Epithelial cell of prostate (primary cell): ENCODE measurements at places on chromosomes 12 and 14.

GRCh38 chr14:22375321-22375930, 213.6 kb downstream of the DAD1 start:
- DNase-seq, result no peak

GRCh38 chr14:90521084-90521929, 124.5 kb downstream of the CALM1 start:
- no peak for DNase-seq

GRCh38 chr12:74906224-74906623, 303.4 kb downstream of the KCNC2 start:
- no peak for DNase-seq

GRCh38 chr12:10395390-10395998, 5.7 kb upstream of the KLRK1 start:
- DNase-seq, result peak; percentile 77

DNA sequence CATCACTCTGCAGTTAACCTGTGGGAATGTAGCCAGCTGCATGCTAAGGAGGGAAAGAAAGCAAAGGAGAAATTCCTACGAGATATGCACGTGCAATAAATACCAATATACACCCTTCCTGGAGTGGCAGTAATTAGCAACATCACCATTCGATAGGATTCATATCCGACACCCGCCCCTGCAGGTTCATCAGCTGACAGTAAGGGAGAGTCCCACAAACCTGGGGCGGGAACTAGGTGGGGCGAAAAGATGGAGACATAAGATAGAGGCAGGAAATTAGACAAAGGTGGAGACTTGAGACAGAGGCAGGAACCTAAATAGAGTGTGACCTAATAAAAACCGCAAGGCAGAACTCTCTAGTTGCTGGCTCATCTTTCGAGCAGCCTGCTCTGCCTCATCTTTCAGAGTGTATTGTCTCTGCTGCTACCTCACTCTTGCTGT, 51.6 kb downstream of the PLEKHG3 start:
- peak; percentile 96 for DNase-seq

DNA sequence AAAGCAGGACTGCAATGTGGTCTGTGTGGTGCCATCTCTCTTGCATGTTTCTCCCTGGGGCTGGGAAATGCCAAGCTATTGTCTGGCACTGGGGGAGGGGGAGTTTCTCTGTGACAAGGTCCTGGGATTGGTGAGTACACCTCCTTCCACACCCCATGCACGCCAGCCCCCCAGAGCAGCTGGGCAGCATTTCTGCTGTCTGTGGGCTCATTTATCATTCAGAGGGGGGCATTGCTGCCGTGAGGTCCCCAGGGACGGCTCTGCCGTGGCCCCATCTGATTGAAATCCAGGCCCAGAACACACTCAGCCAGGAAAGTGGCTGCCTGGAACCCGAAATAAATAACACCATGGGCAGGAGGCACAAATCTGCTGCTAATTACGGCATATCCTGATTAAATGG, 12.6 kb upstream of the FAM222A start:
- no peak for DNase-seq

GRCh38 chr14:60356386-60356785, 107.4 kb downstream of the PPM1A start:
- no peak for DNase-seq

DNA sequence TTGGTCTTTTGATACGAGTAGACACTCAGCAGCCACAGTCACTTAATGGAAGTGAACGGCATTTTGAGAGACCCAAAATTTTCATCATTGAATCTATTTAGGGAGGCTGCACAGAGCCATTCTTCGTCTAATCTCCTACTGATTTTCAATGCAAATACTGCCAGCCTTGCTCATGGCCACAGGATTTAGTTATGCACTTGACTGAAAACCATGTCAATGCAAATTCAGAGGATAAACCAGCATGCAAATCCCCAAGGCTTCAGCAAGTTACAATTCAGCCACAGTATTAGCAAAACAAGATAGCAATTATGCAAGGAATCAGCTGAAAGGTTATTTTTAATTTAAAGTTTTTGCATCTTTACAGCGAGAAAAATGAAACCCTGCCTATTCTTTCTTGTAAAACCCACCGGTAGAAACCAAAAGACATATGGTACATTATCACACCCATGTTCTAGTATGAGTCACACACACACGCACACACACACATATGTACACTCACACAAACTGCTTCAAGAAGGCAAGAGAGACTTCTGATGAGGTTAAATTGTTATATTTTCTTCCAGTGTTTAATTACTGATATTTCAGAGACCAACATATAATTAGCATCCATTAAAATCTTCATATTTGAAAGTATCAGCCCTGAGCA, 985.3 kb upstream of the FLRT2 start:
- DNase-seq, result no peak

- DNase-seq, result no peak
Observed at GRCh38 chr12:108816652-108817335, 40.6 kb downstream of the SSH1 start.

DNA sequence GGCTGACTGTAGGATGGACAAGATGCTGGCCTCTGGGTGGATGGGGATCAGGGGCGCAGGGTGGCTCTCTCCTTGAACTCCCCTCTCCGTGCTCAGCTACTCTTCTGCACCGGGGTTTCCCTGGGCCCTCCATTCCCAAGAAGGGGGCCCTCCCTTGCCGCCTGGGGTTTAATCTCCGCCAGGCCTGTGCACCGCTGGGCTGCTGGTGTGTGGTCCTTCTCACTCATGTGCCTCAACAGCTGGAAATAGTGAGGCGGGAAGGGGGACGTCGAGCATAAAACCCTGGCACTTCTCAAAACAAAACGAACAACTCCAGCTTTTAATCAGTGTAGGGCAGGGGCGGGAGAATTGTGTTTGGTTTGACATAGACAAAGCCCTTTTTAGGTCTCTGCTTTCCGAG, 19.0 kb upstream of the SMOC1 start:
- DNase-seq, result no peak

- DNase-seq, result no peak
Observed at GRCh38 chr14:93267149-93267711, 60.2 kb downstream of the UBR7 start.

DNA sequence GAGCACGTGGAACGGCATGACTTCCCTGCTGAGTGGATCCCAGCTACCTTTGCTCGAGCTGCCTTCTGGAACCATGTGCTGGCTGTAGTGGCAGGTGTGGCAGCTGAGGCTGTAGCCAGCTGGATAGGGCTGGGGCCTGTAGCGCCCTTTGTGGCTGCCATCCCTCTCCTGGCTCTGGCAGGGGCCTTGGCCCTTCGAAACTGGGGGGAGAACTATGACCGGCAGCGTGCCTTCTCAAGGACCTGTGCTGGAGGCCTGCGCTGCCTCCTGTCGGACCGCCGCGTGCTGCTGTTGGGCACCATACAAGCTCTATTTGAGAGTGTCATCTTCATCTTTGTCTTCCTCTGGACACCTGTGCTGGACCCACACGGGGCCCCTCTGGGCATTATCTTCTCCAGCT, 14.8 kb upstream of the ESPL1 start:
- DNase-seq, result no peak

DNA sequence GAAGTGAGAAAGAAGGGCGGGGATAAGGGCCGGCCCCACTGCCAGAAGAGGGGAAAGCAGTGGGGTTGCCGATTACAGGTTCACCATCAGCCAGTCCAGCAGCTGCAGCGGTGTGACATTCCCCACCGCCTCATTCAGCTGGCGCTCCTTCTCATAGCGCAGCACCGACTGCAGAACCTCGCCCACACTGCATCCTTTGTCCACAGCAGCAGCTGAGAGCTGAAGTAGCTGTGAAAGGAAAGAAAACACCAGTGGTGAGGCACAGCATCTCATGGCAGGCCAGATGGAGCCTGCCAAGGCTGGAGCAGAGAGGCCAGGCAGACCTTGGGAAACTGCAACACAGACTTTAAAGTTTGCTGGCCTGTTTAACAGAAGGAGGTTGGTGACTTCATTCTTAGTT, 33.2 kb downstream of the AKAP3 start:
- DNase-seq, result no peak

DNA sequence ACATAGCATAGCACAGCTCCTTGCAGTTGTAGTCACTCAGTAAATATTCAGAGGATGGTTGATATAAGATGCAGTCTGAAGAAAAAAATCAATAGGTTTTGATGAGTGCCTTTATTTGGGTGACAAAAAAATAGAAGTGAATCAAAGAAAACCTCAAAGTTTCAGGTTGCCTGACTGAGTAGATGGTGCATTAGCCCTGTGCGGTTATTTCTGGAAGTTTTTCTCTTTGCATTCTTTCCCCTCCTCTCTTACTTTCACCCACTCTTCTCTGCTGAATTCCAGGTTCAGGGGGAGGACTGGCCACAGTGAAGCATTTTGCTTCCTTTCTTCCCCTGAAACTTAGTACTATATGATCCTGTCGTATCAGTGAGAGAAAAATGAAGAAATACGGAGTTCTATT, 28.6 kb downstream of the TRHDE start:
- DNase-seq, result no peak

GRCh38 chr14:46840944-46841720, 189.6 kb upstream of the RPL10L start:
- no peak for DNase-seq

DNA sequence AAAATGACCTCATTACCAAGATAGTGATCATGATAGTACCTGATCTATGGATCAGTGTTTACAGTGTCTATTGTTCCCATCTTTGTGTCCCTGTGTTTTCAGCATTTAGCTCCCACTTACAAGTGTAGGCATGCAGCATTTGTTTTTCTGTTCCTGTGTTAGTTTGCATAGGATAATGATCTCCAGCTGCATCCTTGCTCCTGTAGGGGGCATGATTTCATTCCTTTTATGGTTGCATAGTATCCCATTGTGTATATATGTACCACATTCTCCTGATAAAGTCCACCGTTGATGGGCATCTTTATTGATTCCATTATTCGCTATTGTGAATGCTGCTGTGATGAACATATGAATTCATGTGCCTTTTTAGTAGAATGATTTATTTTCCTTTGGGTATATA, 215.4 kb upstream of the NAV3 start:
- DNase-seq, result no peak

DNA sequence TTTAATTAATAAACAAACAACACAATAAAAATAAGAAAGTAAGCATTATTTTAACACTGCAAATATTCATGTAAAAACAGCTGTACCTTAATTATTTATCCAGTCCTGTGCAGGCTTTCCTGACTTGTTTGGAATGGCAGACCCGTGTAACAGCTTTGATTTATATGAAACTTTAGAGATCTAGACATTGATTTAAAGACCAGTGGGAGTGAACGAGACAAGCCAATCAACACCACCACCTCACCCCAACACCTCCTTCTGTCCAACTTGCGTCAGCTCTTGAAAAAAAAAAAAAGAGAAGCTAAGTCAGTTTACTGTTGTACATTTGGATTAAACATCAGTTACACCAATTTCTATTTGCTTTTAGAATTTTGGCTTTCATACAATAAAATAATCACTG, 22.3 kb downstream of the SLC38A4 start:
- DNase-seq, result no peak

DNA sequence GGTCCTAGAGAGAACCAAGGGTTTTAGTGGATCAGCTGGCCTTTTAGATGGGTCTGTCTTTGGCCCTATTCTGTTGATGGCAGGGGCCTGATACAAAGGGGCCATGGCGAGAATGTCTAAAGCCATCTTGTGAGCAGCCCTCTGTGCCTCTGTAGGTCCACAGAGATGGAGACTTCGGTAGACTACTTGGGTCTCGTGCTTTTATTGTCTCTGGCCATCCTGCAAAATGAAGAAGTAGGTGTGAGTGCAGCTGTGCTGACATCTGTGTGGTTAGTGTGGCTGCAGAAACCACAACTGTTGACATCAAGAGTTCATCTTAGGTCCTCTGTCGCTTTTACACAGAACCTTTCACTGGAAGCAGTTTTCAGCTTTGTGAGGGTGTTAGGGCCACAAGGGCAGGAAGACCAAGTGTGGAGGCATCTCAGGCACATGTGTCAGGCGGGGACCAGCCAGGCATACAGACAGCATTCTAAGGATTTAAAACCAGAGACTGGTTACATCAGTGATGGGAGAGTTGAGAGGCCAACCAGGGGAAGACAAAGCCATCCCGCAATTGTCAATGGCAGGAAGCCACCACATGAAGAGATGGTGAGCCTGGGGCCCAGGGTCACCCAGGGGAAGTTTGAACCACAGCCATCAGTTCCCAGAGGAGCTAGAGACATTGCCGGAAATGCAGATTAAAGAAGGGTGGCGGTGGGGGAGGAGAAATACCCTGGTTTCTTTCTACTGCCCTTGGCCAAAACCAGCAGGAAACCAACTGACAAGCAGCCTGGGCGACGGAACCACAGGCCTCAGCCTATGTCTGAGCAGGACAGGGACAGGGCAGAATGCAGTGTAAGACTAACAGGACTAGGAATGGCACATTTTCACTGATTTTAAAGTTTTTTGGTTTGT, 13.0 kb upstream of the TPCN1 start:
- no peak for DNase-seq

DNA sequence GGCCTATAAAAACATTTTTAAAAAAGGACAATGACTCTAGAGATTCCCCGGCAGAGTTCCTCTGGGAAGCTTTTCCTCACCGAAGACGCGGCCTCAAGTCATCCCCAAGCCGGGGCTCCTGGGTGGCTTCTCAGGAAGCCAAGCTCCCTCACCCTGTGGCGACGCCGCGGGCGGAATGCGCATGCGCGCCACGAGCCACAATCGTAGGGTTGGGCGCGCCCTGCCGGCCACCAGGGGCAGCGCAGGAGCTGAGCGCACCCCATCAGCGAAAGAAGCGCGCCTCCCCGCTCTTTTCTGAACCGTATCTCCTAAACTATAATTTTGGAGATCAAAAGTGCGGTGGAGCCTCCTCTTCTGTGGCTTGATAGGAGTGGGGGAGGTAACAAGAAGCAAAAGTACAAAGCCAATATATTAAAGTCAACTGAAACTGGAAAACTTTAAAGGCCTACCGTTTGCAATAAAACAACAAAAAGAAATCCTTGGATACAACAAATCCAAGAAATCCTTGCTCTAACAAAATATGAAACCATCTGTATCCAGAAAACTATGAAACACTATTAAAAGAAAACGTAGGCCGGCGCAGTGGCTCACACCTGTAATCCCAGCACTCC, 17.4 kb upstream of the CHFR start:
- no peak for DNase-seq

GRCh38 chr12:71011261-71011660, 90.7 kb upstream of the PTPRR start:
- DNase-seq, result no peak

GRCh38 chr12:106248846-106249371, 1.1 kb upstream of the CKAP4 start:
- DNase-seq, result no peak

DNA sequence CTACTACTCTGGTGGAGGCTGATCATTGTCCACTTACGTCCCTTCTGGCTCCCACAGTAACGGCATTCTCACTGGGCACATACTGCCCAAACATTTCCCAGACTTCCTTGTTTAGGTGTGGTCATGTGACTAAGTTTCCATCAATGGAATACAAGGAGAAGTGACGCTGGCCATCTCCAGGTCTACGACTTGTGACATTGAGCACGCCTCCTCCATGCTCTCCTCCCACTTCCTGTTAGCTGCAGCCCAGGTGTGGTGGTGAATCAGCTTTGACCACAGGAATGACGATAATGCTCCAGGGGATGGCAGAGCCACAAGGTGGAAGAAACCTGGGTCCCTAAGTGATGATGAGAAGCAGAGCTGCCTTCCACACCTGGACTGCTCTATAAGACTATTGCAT, 6.0 kb upstream of the SLC24A4 start:
- DNase-seq, result peak; percentile 8
